ENCODE measurements at places on chromosomes 5 and 9. TPM values are rescaled to one million over a fixed set of nuclear protein-coding genes. Genes with fewer than 3 reads are reported as not detected.

The VLDLR gene
- total RNA-seq = 26.3 TPM

DNA sequence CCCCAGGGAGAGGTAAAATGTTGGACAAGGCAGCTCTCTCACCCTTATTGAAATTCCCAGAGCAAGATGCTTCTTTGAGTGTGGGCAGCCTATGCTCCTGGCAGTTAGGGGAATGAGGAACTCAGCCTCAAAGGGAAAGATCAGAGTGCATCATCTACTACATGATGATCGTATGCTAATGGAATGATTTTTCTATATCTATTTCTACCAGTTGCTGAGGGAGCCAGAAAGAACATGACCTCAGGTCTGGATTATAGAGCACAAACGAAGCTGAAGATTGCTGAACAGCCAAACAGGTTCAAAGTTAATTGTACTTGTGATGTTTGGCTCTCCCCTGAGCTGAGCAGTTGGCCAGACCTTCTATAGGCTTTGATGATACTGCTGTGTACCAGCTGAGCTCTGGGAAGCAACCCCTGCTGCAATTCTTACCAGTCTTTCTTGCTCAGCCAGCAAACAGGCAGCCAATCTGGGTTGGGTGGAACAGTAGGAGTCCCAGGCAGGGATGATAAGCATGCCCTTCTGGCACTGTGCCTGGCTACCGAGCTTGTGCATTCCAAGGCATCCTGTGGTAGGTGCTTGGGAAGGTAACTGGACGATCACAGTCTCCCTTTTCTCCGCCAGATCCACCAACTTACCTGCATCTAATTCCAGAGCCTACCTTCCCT lies 10.3 kb upstream of the FBXL7 start:
- DNase-seq = peak; percentile 21

GRCh38 chr5:124824637-124825158 lies 78.3 kb upstream of the ZNF608 start:
- peak; percentile 89 for DNase-seq

DNA sequence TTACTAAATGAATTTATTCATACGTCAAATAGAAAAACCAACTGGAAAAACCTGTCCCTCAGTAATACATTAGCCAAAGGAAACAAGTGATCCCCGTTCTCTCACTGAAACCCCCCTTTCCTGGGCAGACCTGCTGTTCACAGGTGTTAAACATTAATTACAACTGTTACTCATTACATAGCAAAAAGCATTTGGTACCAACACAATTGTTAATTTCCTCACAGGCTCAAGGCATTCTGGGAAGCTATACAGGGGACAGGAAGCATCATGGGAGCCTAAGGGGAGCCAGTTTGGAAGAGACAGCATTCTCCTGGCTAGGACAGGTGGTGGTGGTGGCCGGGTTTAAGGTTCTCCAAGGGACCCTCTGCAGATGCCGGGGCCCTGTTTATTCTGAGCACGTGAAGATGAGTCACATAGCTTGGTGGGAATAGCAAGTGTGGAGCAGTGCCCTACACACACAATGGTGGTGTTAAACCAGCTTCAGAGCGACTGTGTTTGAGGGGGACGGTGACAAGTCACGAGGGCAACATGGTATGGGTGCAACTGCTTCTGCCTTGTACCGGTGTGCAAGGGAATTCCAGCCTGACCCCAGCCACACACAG lies 62.6 kb upstream of the SLC25A51 start:
- peak; percentile 41 for DNase-seq

DNA sequence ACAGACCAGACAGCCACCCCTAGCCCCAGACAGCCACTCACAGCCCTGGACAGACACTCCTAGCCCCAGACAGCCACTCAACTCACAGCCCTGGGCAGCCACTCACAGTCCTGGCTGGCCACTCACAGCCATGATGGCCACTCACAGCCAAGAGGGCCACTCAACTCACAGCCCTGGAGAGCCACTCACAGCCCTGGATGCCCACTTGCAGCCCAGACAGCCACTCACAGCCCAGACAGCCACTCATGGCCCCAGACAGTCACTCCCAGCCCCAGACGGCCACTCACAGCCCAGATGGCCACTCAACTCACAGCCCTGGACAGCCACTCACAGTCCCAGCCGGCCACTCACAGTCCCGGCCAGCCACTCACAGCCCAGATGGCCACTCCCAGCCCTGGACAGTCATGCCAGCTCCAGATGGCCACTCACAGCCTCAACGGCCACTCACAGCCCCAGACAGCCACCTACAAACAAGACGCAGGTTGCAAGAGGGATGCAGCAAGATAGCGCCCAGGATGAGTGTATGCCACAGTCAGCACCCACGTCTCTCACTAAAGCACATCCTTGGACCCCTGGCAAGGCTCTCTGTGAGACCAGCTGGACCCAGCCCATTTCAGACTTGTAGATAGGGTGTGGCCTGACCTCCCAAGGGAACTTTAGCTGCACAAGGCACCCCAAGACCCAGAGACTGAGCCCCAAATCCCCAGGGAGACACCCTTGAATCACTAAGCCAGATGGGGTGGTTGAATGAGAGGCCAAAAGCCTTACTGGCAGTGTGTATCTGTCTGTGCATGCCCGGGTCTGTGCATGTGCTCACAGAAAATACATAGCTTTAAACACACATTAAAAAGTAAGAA lies 22.4 kb downstream of the ZDHHC11B start:
- DNase-seq = no peak

DNA sequence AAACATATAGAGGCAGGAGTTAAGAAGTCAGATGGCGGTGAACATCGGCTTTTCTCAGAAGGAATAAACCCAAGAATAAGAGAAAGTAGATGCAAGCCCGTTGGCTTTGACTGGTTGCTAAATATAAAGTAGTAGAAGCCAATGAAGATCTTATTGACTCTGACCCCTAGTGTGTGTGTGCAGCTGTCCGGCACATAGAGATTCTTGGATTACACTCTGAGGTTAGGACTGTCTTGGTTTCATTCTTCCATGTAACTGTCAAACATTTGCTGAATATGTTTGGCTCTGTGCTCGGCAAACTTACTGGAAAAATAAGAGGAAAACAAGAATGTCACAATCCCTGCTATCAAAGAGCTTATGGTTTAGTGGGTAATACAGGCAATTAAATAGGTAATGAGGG lies 54.9 kb downstream of the ASTN2 start:
- DNase-seq = no peak

DNA sequence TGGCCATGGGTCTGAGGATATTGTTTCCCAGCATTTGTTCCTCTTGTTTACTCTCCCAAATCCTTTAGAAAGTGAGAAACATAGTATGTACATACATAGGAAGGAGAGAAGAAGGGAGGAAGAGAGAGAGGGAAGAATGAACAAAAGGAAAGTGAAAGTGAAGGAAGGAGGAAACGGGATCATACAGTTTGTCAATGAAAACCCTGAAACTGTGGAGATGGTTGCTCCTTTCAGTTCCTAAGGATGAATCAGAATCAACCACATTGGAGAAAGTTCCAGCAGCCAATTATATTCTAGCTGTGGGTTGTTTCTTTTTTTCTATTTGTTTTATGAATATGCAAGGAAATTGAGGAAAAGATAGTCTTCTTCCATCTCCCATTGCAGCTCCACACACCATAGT lies 396.5 kb downstream of the MLLT3 start:
- DNase-seq = no peak

GRCh38 chr5:122062205-122062604 lies 15.9 kb downstream of the LOX start:
- DNase-seq = no peak

DNA sequence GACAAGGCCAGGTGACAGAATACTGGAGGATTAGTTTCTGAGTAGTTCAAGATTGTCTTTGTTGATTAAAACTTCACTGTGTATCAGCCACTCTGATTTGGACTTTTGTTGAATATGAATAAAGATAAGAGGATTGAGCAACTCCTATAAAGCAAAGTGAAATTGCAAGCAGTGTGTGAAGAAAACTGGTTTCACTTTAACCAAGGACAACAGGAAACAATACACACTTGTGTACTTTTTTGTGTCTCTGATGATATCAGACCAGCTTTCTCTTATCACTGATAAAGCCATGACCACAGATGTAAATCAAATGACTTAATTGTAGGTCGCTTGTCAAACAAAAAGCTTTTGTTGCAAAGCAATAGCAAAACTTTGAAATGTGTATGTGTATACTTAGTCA lies 268.6 kb downstream of the FER start:
- peak; percentile 10 for DNase-seq

GRCh38 chr9:132036521-132036920 lies 43.1 kb downstream of the MED27 start:
- DNase-seq = no peak

GRCh38 chr5:37932450-37932849 lies 92.6 kb upstream of the GDNF start:
- DNase-seq = no peak

GRCh38 chr9:130347931-130348330 lies 82.4 kb downstream of the HMCN2 start:
- no peak for DNase-seq

Measured in fibroblast of lung (primary cell).